Inflammatory macrophage treated with lipopolysaccharide for 1 hour (primary cell): ENCODE measurements at places on chromosomes 5 and 9.
A peak's percentile ranks its signal among the peaks of the same experiment; 100 is the strongest.

DNA sequence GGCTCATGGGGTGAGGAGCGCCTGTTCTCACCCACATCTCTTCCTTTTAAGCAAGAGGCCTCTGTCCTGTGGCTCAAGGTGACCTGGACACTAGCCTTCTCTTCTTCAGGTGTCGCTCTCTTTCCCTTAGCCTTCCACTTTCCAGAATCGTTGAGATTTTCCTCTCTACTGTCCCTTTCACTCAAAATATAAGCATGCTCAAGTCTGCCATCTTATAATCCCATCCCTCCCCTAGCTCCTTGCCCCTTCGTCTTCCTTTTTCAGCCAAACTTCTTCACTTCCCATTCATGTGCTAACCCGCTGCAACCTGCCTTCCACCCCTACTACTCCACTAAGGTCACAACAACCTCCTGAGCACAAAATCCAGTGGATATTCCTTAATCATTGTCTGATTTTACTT is 13.1 kb downstream of the PTGR1 start:
- DNase-seq = no peak

- peak; percentile 55 for DNase-seq
Observed at GRCh38 chr5:10421896-10422691, 19.6 kb upstream of the ROPN1L start.

DNA sequence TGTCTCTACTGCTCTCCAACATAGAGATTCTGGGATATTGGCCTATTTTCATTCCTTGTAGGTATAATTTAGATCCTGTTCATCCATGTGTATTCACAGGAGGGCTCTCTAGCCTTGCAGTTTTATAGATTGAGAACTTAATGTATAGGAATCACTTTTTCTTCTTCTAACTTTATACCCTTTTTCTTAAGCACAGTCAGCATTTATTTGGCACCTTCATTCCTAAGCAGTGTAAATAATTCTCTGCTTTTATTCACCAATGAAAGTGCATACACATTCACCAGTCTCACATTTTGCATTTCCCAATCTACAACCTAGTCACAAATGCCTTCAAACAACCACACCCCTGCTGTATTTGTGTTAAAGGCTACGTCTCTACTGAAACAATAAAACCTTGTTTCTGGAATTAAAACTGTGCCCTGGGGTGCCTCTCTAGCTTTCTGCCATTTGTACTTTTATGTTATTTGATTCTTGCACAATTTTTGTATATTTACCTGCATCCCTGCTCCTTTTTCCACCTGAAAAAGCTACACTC is 49.3 kb downstream of the NREP start:
- DNase-seq = no peak

DNA sequence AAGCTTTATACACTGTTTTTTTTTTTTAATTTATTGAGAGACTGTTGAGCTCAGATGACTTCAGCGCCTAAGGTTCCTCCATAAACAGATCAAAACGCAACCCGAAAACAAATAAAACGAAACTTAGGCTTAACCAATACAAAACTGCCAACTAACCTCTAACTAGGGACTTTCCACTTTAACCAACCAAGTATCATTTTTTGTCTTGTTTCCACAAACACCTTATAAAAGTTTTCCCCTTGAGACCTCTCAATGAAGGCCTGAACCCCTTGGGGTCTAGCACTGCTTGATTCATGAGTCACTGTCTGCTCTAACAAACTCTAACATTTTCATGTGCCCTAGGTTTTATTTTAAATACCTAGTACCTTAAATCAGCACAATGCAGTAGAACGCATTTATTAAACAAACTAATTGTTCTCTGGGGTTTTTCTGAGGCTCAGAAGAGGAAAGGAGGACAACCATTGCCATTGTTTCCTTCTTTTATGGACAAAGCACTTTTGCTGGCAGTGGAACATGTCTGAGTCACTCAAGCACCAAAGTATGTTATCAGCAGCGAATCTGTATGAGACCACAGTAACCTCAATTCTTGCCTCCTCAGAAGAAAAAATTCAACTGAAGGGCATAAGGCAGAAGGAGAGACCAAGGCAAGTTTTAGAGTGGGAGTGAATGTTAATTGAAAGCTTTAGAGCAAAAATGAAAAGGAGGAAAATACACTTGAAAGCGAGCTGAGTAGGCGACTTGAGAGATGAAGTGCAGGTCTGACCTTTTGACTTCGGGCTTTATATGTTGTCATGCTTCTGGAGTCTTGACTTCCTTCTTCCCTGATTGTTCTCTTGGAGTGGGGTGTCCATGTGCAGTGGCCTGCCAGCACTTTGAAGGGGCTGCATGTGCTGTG is 97.7 kb upstream of the HCN1 start:
- DNase-seq = no peak

- no peak for DNase-seq
Observed at GRCh38 chr5:66144834-66145390, 812 bp downstream of the SREK1 start.

GRCh38 chr9:110601098-110601497 is 21.6 kb upstream of the SVEP1 start:
- DNase-seq = no peak

DNA sequence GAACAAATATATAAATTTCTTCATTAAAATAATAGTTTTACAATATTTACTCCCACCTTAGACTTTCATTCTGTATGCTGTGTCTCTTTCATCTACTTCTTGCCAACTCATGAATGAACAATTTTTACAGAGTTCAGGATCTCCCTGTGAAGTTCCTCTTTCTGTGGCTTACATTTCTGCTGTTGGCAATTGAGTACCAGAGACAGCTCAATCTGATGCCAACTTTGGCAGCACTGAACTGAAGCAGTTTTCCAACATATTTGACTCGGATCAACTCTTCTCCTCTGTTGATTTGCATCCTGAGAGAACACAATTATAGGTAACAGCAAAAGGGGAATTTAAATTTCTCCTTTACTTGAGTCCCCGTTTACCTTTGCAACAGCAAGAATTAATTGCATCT is 1262.2 kb downstream of the EFNA5 start:
- no peak for DNase-seq

GRCh38 chr5:143059976-143060765 is 290.0 kb downstream of the ARHGAP26 start:
- DNase-seq = peak; percentile 31

GRCh38 chr9:22102146-22103053 is 93.3 kb upstream of the CDKN2B start:
- no peak for DNase-seq

- no peak for DNase-seq
Observed at GRCh38 chr9:79220251-79220650, 351.5 kb upstream of the TLE4 start.

- DNase-seq = no peak
Observed at GRCh38 chr9:13267743-13268142, 11.7 kb downstream of the MPDZ start.

GRCh38 chr5:100852988-100853449 is 50.1 kb downstream of the ST8SIA4 start:
- peak; percentile 67 for DNase-seq

GRCh38 chr5:151757233-151758140 is 944 bp downstream of the ATOX1 start:
- DNase-seq = peak; percentile 41

DNA sequence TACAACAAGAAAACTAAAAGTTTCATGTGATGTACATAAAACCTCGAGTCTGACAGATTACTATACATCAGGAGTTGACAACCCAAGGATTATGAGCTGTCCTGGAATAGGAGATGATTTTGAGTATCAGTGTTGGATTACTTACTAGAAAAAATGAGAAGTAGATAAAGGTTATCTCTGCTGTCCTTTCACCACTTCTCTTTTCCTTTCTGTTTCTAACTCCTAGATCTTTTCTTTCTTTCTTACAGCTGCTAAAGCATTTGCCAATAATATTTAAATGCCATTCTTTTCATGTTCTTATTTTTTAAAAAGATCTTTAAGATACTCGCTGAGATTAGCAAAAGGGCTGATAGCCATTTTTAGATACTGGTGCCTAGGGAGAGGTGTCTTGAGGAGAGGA is 14.8 kb downstream of the RBM27 start:
- DNase-seq = no peak

- DNase-seq = no peak
Observed at GRCh38 chr9:91764661-91765060, 185.4 kb downstream of the ROR2 start.

DNA sequence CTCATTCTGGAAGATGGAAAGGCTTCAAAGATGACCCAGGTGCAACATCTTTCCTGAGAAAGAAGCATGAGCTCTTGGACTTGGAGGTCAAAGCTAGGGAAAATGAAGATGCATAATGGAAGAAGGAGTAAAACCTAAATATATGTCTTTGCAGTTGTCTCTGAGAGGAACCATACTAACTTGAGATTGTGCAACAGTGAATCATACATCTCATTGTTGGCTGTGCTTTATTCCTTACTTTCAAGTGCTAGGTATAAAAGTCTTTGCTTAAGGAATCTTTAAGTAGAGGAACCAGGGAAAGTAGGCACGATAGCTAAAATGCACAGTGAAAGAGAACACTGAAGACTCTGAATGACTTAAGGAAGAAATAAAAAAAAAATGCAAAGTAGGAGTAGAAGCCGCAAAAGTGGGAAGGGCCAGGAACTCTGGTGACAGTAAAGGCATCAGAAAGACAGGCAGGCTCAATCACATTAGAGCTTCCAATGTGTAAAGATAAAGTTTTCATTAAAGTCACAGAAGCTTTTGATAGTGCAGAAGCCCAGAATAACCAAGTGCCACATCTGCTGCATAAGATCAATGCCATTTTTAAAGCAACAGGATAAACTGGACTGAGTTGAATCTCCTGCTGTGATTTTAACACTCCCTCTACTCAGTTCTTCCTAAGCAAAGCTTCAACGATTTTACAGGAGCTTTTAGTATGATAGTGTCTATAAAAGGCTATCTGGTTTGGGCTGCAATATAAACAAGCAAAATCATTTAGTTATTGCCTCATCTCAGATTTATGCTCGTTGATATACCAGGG is 432.3 kb upstream of the EDIL3 start:
- DNase-seq = no peak

- no peak for DNase-seq
Observed at GRCh38 chr9:130988905-130989304, 20.1 kb upstream of the LAMC3 start.

DNA sequence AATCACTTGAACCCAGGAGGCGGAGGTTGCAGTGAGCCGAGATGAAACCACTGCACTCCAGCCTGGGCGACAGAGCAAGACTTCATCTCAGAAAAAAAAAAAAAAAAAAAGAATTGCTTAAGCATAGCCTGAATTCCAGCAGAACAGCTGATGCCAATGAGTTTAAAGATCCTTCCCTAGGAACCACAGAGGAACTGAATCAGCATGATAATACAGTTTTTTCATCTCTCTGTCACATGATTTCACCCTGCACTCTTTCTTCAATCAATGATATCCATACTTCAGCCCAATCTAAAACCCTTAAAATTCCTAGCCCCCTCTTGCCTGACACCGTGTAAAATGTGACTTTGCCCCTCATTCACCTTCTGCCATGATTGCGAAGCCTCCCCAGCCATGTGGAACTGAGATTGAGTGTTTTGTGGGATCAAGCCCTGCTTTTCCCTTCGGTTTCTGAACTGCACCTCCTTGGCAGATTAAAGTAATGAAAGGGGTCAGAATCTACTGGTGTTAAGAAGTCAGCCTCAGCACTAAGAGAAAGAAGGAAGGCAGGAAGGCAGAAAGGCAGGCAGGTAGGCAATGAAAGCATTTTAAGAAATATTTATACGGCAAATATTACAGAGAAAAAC is 20.9 kb upstream of the DMXL1 start:
- peak; percentile 60 for DNase-seq

GRCh38 chr5:56349461-56349860 is 116.3 kb upstream of the ANKRD55 start:
- DNase-seq = no peak

- no peak for DNase-seq
Observed at GRCh38 chr9:110249603-110250002, 6.7 kb downstream of the TXN start.

DNA sequence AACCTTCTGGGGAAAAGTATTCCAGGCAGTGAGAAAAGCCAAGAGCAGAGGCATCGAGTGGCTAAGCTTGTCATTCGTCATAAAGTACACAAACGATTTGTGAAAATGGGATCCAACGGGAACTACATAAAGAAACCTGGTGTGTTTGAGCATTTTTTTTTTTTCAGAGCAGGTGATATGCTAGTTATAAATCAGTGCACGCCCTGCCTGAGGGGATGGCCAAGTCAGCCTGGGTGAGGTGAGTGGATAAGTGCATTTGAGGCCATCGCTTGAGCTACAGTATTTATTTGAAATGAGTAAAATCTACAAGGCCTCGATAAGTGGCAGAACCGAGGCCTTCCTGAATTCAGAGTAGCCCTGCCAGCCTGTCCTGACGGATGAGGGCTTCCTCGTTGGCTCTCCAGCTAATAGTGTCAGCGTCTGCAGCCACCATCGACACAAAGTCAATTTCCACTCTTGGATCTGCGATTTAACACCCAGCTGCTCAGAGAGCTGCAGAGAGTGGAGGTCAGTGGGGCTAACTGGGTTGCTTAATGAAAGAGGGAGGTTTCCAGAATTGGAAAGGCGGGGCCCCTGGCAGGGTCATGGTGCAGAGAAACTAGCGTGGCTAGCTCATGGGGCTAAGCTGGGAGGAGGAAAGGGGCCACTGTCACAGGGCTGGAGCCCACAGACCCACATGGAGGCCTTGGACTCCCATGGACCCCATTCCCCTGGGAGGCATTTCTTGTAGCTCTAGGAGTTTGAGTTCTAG is 27.3 kb downstream of the PPARGC1B start:
- DNase-seq = no peak

GRCh38 chr9:96461336-96461735 is 11.4 kb downstream of the HABP4 start:
- DNase-seq = no peak

GRCh38 chr5:73434461-73434860 is 14.1 kb downstream of the FOXD1 start:
- DNase-seq = no peak

- no peak for DNase-seq
Observed at GRCh38 chr9:115939065-115939765, 214.4 kb upstream of the PAPPA start.

- peak; percentile 64 for DNase-seq
Observed at GRCh38 chr9:7150153-7150890, 392.5 kb downstream of the KDM4C start.

DNA sequence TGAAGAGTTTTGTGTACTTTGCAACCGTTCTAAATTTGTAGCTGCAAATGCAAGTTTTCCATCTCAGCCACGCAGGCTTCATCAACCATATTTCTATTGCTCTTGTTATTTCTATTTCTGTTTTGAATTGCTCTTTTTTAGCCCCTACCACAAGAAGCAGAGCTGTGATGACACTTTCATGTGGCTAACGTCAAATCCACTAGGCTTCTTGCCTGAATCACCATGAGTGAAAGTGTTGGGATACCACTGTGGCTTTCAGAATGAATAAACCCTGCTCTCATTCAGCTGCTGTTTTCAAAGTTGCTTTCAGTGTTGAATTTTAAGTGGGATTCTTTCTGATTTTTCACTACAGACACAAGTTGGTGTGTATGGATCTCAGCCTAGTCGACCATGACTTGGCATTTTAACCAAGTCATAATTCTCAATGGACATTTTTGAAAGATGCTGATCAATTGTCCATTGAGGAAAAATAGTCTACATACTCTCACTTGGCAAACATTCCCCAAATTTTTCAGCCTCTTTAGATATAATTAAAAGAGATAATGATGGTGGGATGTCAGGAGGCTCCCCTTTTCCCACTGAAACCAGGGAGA is 41.0 kb upstream of the MTAP start:
- DNase-seq = no peak

- DNase-seq = no peak
Observed at GRCh38 chr5:128772356-128772755, 192.9 kb upstream of the SLC27A6 start.
